ENCODE measurements at places on chromosomes 1 and 21.

- DNase-seq = no peak
These were observed 59.2 kb downstream of the VCAM1 start for GRCh38 chr1:100778748-100779147.

- DNase-seq = no peak
These were observed 217.9 kb downstream of the FOXD2 start for GRCh38 chr1:47655521-47656300.

- no peak for DNase-seq
These were observed 422.6 kb downstream of the AMY1C start for GRCh38 chr1:104172243-104172681.

DNA sequence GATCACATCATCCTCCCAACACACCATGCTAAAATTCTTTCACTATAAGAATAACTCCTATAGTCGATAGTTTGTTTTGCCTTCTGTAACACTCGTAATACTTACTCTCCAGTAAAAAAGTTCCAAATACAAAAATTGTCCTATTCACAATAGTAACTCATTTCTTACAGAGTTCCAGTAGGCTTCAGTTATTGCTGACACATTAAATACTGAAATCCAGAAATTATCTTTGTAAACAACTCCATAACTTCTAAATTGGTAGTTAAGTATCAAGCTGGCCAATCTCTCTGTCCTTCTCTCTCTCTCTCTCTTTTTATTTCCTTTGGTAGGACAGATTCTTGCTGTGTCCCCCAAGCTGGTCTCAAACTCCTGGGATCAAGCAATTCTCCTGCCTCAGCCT, 49.6 kb upstream of the FOXD3 start:
- no peak for DNase-seq

DNA sequence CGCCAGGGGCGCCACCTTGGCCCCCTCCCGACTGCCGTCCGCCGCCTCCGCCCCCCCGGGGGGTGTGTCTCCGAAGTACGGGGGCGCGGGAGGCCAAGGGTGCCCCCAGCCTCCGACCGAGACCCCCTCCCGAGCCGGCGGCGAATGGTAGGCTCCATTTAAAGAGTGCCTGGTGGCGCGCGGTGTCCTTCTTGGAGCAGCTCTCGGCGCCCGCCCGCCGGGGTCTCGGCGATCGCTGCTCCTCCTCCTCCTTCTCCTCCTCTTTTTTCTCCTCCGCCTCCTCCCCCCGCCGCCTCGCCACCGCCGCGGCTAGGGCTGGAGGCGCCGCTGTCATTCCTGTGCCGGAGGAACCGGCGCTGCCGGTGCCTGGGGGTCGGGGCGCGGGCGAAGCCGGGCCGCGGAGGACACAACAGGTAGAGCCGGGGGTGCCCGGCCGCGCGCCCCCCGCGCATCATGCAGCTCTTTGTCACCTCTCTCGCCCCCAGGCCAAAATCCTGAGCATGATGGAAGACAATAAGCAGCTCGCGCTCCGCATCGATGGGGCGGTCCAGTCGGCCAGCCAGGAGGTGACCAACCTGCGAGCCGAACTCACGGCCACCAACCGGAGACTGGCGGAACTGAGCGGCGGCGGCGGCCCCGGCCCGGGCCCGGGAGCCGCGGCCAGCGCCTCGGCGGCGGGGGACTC, at the start of gene KAZN:
Gene KAZN (plus strand): TSS at position 188 of the 685 bp plus-strand sequence.
- DNase-seq = no peak

All from activated CD4-positive, alpha-beta T cell treated with anti-CD3 and anti-CD28 coated beads for 4 hours (primary cell).